ENCODE measurements at places on chromosomes 16 and 17.

DNA sequence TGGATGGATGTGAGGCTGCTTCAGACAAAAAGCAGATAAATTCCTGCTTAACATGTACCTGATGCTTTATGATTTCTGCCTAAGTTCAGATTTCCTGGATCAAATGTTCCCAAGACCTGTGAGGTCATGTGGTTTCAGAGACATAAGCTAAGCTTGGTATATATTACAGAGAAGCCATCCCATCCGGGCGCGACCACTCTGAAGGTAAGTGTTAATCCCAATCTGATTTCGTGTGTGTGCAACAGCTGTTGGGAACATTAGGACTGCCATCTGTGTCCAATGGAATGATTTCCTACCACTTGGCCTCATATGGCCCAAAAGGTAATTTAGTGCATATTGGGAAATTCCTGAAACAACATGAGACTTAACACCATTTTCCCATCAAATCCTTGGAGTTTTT lies 199.1 kb downstream of the HS3ST3B1 start:
- DNase-seq: no peak

DNA sequence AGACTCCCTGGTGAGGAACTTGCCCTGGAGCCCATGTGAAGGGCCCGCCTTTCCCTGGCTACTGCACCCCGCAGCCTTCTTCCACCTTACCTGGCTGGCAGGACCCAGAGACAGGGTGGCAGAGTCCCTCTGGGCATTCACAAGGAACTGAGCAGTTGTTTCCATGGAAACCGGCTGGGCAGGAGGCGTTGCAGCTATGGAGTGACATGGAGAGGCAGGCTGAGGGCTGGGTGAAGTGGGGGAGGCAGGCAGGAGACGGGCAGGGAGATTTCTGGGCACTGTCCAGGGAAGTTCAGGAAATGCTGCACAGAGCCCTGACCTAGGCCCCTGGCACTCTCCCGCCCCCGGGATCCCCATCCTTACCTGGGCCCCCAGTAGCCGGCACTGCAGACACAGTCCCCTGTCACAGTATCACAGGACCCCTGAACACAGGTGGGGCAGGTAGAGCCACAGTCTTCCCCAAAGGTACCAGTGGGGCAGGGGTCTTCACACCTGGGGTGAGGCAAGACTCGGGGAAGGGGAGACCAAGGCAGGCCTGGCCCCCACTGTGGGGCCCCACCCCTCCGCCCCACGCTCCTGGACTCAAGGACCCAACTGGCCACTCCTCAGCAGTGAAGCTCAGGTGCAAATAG lies 5.9 kb downstream of the SCARF1 start:
- no peak for DNase-seq

- DNase-seq: no peak
Observed at GRCh38 chr17:30401097-30401496, 22.4 kb downstream of the CPD start.

- DNase-seq: no peak
Observed at GRCh38 chr17:60383379-60383778, 8.6 kb downstream of the USP32 start.

DNA sequence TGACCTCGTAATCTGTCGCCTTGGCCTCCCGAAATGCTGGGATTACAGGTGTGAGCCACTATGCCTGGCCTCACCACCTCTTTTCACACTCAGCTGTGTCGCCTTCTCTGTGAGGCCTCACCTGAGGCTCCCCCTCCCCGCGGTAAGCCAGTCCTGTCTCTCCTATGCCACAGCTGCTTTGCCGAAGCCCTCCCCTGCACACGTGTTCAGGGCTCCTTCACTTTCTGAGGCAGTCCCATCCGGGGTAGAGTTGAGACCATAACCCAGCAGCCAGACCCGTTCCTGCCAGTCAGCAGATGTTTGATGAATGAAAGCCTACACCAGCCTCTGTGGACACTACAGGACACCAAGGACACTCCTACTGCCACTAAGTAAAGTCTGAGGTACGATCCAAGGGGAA lies 10.6 kb downstream of the USP7 start:
- DNase-seq: no peak

GRCh38 chr16:66515596-66516508 lies 34.1 kb downstream of the TK2 start:
- no peak for DNase-seq

- DNase-seq: peak; percentile 73
Observed at GRCh38 chr16:11224096-11224893, 31.7 kb downstream of the SOCS1 start.

DNA sequence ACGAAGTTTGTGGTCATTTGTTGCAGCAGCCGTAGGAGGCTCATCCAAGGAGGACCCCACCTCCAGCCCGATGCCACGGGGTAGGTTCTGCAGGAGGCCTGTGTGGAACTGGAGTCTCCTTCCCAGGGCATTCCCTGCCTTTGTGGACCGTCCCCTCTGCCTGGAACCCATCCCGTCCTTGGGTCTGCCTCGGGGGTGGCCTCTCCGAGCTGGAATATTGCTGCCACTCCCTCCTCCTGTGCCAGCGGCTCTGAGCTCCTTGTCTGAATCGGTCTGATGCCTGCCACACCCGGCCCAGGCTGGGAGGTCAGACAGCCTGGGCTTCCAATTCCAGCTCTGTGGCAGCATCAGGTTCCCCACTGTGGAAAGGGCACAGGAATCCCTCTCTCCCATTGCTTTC lies 18.8 kb downstream of the DOC2B start:
- DNase-seq: no peak

GRCh38 chr17:34493917-34494316 lies 85.5 kb upstream of the TMEM132E start:
- DNase-seq: no peak

DNA sequence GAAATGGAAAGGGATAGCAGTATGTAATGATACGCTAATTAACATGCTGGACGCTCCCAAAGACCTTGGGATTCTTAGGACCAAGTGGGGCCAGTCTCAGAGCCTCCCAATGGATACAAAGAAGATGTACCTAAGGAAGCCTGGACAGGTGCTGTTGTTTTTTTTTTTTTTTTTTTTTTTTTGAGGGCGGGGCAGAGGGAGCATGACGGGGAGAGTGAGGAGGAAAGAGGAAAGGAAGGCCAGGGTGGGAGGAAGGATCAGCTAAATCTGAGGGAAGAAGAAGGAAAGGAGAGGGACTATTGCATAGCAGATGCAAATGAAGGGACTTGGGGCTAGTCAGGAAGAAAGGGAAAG lies 2.5 kb downstream of the VAMP2 start:
- DNase-seq: no peak

- no peak for DNase-seq
Observed at GRCh38 chr17:71899317-71899716, 221.5 kb upstream of the SOX9 start.

DNA sequence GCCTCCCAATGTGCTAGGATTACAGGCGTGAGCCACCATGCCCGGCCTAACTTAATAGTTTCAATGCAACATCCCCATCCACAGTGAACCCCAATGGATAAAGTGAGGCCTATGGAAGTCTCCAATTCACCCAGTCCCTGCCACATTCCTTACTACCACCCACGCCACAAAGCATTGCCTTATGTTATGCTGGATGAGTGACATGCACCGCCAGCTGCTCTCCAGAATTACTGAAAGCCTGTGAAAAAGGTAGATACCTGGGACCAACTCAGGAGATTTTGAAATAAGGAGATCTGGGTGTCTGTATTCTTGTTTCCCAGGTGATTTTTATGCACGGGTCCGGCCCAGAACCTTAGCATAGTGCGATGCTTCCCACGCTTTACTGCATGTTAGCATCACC lies 16.9 kb upstream of the GAS7 start:
- no peak for DNase-seq

DNA sequence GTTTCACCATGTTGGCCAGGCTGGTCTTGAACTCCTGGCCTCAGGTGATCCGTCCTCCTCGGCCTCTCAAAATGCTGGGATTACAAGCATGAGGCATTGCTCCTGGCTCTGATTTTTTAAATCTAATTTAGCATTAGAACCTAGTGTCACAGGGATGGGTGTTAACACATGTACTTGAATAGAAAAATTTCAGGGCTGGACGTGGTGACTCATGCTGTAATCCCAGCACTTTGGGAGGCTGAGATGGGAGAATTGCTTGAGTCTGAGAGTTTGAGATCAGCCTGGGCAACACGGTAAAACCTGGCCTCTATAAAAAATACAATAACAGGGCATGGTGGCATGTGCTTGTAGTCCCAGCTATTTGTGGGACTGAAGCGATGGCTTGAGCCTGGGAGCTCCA lies 6.0 kb upstream of the RNF135 start:
- no peak for DNase-seq

DNA sequence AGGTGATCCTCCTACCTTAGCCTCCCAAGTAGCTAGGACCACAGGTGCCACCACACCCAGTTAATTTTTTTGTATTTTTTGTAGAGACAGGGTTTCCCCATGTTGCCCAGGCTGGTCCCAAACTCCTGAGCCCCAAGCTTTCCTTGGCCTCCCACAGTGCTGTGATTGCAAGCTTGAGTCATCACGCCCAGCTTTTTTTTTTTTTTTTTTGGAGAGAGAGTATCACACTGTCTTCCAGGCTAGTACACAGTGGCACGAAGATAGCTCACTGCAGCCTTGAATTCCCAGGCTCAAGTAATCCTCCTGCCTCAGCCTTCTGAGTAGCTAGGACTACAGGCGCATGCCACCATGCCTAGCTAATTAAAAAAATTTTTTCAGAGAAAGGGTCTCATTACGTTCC lies 27.2 kb downstream of the HEATR9 start:
- DNase-seq: no peak

DNA sequence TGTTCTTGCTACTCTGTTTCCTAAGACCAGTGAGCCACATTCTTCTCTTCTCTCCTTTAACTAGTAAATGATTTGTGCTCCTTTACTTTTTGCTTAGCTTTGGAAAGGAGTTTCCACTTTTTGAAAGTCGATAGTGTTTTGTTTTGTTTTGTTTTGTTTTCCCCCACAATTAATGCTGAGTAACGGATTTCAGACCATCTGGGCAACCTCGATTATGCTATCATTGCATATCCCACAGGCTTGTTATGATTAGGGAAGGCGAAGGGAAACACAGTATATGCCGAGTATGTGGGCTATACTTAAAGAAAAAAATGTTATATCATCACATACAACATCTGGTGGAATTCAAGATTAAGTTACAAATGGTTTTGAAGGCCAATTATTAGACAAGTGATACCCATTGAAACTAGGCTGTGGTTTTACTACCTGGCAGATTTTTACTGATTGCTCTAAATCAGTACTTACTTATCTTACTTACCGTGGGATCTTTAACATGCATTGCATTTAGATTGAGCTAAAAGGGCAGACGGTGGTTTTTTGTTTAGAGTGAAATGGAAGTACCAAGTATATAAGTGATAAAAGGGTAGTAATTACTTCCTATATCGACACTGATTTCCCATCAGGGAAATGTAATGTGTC lies 361.3 kb upstream of the SOX9 start:
- no peak for DNase-seq

DNA sequence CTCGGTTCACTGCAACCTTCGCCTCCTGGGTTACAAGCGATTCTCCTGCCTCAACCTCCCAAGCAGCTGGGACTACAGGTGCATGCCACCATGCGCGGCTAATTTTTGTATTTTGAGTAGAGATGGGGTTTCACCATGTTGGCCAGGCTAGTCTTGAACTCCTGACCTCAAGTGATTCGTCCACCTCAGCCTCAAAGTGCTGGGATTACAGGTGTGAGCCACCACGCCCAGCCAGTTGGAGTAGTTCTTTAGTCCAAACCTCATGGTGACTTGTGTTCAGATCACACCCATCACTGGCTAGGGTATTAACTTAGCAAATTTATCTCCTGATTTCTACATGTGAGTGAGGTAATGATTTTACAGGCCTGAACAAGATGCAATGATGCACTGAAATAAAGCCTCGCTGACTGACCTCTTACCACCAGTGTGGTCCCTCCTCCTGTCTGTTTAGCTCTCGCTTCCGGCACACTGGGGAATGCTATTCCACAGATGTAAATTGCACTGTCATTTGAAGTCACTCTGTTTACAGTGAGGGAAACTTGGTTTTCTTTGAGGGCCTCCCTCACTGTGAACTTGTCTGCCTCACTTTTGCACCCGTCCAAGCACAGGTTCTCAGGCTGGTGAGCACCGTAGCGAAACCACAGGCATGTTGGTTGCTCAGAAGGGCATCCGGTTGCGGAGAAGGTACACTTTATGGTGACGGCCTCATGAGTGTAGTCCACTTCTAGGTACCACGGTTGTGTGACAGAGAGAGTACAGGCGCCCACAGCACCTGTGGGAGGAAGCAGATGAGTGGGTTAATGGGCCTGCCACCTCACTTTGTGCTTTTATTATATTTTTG lies 5.5 kb downstream of the IGSF6 start:
- DNase-seq: peak; percentile 54

- DNase-seq: no peak
Observed at GRCh38 chr16:86993426-86994110, 323.6 kb downstream of the C16orf95 start.

GRCh38 chr16:57593021-57593420 lies 35.4 kb upstream of the ADGRG1 start:
- no peak for DNase-seq

GRCh38 chr17:70076831-70077230 lies 1.8 kb downstream of the KCNJ16 start:
- DNase-seq: no peak

- no peak for DNase-seq
Observed at GRCh38 chr16:24688359-24688758, 41.1 kb upstream of the TNRC6A start.

- DNase-seq: no peak
Observed at GRCh38 chr17:3956327-3956957, 7.8 kb downstream of the ATP2A3 start.

All from stimulated activated CD8-positive, alpha-beta memory T cell treated with anti-CD3 and anti-CD28 coated beads, Interleukin-2, amount 100 ng/mL, for 48 hours (primary cell).